ENCODE measurements at places on chromosomes 1 and 21. TPM values are rescaled to one million over a fixed set of nuclear protein-coding genes. Genes with fewer than 3 reads are reported as not detected.

Gene SYT6
- not detected for total RNA-seq

Gene FNDC5
- total RNA-seq = not detected

Gene GPR153
- 0.54 TPM for total RNA-seq

DNA sequence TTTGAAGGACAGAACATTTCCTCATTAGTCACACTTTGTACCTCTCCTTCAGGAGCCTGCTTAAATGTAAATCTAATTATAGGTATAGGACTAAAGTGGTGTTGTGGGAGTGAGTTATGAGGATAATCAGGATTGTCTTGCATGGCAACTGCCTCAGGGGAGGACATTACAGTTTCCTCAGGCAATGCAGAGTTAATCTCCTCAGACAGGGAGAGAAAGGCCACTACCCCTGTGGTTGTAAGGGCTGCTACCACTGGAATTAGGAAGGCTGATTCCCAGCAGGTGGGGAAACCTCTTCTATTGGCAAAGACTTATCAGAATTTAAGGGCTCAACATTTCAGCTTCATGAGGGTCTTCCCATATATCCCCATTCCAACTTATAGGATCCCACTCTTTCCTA, 286.8 kb upstream of the PBX1 start:
- no peak for DNase-seq

DNA sequence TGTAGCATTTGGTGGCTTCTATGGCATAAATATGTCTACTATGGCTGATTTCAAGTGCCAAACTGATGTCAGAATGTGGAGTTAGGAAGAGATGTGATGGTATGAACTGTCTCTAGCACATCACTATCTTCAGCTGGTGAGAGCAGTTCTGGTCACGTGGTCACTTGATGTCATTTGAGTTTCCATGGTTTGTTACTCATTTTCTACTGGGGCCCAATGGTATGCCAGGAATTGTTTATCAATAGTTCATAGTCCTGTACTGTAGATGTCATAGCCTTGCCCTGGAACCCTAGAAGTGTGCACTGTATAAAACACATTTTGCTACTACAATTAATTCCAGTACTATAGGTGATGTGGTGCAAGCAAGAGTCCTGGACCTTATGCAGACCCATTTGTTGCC, 153.7 kb downstream of the PDE4B start:
- no peak for DNase-seq

- DNase-seq = no peak
Measured at GRCh38 chr1:27001570-27002360, 8.3 kb downstream of the TRNP1 start.

- no peak for DNase-seq
Measured at GRCh38 chr1:90986953-90987352, 34.9 kb downstream of the ZNF644 start.

DNA sequence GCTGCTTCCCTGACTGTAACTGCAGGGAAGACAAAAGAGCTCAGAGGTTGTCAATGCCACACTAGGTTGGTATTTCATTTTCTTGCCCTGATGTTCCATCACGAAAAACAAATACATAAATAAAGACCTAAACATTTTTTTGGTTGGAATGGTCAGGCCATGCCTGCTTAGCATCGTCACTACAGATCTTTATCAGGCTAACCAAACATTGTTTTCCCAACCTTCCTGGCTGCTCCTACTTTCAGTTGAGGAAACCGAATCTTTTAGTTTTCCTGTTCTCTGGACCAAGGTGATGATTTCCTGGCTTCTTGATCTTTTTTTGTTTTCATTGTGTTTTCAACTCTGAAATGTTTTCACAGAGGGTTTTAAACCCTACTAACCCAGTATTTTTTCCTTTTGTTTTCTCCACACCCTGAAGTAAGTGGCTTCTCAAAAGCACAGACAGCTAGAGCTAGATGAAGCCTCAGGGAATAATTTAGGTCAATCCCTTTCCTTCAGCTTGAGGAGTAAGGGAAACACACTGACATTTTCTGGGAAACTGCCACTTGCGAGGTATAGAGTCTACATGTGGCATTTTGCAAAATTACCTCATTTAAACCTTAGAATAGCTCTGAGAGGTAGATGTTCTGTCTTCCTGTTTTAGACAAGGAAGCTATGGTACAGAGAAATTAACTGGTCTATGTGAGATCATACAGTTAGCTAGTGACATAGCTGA, 67.2 kb upstream of the CNN3 start:
- DNase-seq = no peak

- DNase-seq = no peak
Measured at GRCh38 chr1:40836283-40836682, 25.9 kb downstream of the CITED4 start.

- no peak for DNase-seq
Measured at GRCh38 chr1:161946071-161946987, 77.3 kb downstream of the OLFML2B start.

GRCh38 chr1:230633469-230633868, 8.8 kb upstream of the COG2 start:
- no peak for DNase-seq

- DNase-seq = no peak
Measured at GRCh38 chr1:178781533-178782330, 56.7 kb downstream of the RALGPS2 start.

DNA sequence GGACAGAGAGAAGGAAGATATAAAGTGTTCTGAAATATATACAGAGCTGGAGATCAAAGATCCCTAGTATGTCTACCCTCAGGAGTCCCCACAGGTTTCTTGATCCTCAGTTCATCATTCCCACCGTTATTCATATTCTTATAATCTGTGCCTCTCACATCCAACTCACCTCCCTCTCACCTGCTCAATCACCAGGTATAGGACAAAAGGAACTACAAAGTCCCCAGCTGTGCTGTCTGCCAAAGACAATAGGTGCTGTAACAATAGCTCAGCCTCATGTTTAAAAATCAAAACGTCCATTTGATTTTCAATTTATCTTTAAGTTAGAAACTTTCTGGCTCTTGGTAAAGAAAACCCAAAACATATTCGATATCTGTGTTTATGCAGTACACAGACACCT, 121.1 kb upstream of the PKN2 start:
- no peak for DNase-seq
